Activated CD8-positive, alpha-beta T cell treated with anti-CD3 and anti-CD28 coated beads, Interleukin-2, amount 10 ng/mL, durations not matched to agents 7 days and 5 days (primary cell): ENCODE measurements at places on chromosomes 3 and 15. TPM values are rescaled to one million over a fixed set of nuclear protein-coding genes. Genes with fewer than 3 reads are reported as not detected.

DNA sequence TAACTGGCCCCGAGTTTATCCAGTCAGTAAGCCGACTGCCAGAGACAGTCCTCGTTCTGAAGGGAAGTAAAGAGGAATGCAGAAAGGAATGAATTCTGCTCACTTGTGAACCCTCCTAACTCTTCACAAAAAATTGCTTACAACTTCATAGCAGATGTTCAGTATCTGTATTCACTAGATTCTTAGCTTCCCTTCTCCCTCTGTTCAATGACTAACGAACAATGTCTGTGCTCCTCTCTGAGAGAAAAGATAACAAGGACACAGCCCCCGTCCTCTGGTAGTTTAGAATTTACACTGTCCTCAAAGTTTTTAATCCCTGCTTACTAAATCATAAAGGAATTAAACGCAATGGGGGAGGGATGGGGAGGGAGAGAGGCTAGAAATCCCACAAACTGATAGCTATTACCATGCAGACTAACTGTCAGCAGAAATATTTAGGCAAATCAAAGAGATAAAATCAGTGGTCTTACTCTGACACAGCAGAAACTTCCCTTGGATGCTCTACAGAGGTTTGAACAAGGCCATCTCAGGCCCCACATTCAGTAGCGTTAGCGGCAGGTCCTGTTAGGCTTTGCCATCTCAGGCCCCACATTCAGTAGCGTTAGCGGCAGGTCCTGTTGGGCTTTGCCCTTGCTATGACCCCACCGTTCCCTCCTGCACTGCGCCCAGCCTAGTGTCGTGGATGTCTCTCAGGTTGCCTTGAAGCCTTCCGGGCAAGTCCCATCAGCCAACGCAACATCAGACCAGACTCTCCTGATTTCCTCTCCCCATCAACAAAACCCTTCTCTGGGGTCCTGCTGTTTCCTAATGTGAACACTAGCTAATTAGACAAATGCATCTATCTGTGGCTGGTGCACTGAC, 23.4 kb downstream of the NRROS start:
- peaks cover 32% of the 10 kb centered on the region for H3K36me3 ChIP-seq
- no peak overlapping the region for H3K4me3 ChIP-seq
- no peaks in the 10 kb centered on the region for H3K4me1 ChIP-seq
- no peak overlapping the region for H3K27ac ChIP-seq

- peaks cover 18% of the 10 kb centered on the region for H3K36me3 ChIP-seq
- DNase-seq: peak; percentile 36
- peak overlapping the region; percentile 35 for H3K27ac ChIP-seq
- H3K4me3 ChIP-seq: peak overlapping the region; percentile 55
- H3K4me1 ChIP-seq: peaks cover 72% of the 10 kb centered on the region
Measured at GRCh38 chr15:67150023-67150860, 84.8 kb downstream of the SMAD3 start.

The CHST13 gene
- total RNA-seq: not detected

The CRABP1 gene
- total RNA-seq: not detected

GRCh38 chr3:14301558-14301957, 100.8 kb upstream of the SLC6A6 start:
- H3K4me3 ChIP-seq: no peak overlapping the region
- peaks cover 23% of the 10 kb centered on the region for H3K4me1 ChIP-seq
- no peaks in the 10 kb centered on the region for H3K36me3 ChIP-seq
- H3K27ac ChIP-seq: no peak overlapping the region

GRCh38 chr3:155323063-155323666, 29.7 kb upstream of the STRIT1 start:
- no peak overlapping the region for H3K27ac ChIP-seq
- H3K36me3 ChIP-seq: no peaks in the 10 kb centered on the region
- no peak overlapping the region for H3K4me3 ChIP-seq
- no peaks in the 10 kb centered on the region for H3K27me3 ChIP-seq
- no peaks in the 10 kb centered on the region for H3K4me1 ChIP-seq
- DNase-seq: peak; percentile 45

DNA sequence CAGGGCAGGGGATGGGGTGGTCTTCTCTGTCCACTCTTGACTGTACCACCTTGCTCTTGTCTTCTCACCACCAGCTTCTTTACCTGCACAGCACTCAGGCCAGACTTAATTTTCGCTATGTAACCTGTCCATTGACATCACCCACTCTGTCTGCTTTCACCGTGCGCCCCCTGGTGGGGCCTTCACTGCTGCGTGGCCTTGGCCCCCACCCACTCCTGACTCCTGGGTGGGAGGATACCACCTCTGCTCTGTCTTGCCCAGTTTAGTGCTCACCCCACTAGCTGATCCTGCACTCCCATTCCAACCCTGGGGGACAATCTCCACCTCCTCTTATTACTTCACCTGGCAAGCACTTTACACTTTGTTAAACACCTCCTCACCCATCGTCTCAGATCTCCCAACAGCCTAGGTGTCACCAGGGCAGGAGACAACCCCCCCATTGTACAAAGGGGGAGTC, 17.7 kb downstream of the PTH1R start:
- DNase-seq: peak; percentile 82
- no peak overlapping the region for H3K27ac ChIP-seq
- H3K36me3 ChIP-seq: no peaks in the 10 kb centered on the region
- H3K4me1 ChIP-seq: peaks cover 3% of the 10 kb centered on the region
- H3K4me3 ChIP-seq: no peak overlapping the region

- peaks cover 59% of the 10 kb centered on the region for H3K4me1 ChIP-seq
- peak overlapping the region; percentile 93 for H3K27ac ChIP-seq
- peak; percentile 94 for DNase-seq
- H3K36me3 ChIP-seq: peaks cover 71% of the 10 kb centered on the region
- H3K4me3 ChIP-seq: peak overlapping the region; percentile 82
Measured at GRCh38 chr3:67655364-67656121, 1.1 kb upstream of the SUCLG2 start.

The LDHAL6B gene
- total RNA-seq: not detected

DNA sequence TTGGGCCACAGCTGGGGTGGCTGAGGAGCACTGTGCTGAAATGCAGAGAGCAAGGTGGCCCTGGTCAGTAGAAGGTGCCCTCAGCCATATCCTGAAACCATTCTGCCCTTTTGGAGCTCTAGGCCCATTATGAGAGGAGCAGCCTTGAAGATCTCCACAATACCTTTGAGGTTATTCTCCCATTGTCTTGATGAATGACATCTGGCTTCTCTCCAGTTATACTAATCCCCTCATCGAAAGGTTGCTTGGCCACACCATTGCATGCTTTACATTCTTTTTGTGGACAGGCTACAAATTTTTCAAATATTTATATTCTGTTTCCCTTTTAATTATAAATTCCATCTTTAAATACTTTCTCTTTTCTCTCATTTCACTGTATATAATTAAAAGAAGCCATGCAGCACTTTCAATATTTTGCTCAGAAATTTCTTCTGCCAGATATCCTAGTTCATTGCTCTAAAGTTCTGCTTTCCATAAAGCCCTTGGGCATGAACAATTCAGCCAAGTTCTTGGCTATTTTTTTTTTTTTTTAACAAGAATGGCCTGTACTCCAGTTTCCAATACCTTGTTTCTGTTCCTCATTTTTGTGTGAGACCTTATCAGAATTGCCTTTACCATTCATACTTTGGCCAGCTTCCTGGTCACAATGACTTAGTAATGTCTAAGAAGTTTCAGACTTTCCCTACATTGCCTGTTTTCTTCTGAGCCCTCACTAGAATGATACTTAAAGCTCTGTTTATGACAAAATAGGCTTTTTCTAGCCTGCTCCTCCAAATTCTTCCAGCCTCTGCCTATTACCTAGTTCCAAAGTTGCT, 138.9 kb upstream of the SGO1 start:
- DNase-seq: no peak
- H3K27me3 ChIP-seq: no peaks in the 10 kb centered on the region
- no peaks in the 10 kb centered on the region for H3K36me3 ChIP-seq
- no peak overlapping the region for H3K4me3 ChIP-seq

DNA sequence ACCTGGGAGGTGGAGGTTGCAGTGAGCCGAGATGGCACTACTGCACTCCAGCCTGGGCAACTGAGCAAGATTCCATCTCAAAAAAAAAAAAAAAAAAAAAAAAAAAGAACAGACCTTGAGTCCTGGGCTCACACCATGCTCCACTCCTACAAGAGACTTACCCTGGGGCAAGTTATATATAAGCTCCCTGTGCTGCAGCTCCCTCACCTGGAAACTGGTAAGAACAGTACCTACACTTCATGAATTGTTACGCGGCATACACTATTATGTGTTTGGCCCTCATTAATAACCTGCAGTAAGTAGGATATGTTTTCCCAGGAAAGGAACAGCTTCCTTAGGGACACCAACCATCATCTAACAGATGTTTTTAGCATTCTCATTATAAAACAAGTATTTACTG, 119.6 kb downstream of the FMN1 start:
- H3K27ac ChIP-seq: no peak overlapping the region
- no peaks in the 10 kb centered on the region for H3K4me1 ChIP-seq
- H3K4me3 ChIP-seq: no peak overlapping the region
- no peak for DNase-seq
- no peaks in the 10 kb centered on the region for H3K36me3 ChIP-seq
- H3K27me3 ChIP-seq: peaks cover 3% of the 10 kb centered on the region

DNA sequence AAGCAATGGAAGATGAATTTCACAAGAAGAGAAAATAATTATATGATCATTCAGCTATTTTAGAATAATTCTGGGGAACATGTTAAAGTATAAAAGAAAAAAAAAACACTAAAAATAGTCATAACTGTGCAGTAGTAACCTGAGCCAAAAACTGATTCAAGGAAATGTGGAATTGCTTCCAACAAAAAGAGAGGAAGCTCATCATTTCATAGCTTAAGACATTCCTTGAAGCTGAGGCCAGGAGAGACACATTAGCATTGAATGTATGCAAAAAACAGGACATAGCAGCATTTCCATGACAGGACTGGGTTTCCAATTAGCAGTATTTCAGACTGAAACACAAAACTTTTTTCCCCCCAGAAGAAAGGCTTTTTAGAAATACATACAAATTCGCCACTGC, 27.7 kb upstream of the LRRN1 start:
- no peaks in the 10 kb centered on the region for H3K27me3 ChIP-seq
- H3K27ac ChIP-seq: no peak overlapping the region
- H3K36me3 ChIP-seq: no peaks in the 10 kb centered on the region
- no peak for DNase-seq
- H3K4me3 ChIP-seq: no peak overlapping the region
- no peaks in the 10 kb centered on the region for H3K4me1 ChIP-seq

- H3K4me3 ChIP-seq: no peak overlapping the region
- peaks cover 23% of the 10 kb centered on the region for H3K4me1 ChIP-seq
- DNase-seq: no peak
- H3K36me3 ChIP-seq: peaks cover 13% of the 10 kb centered on the region
- no peak overlapping the region for H3K27ac ChIP-seq
Measured at GRCh38 chr3:143831208-143831607, 17.1 kb downstream of the SLC9A9 start.

The ADGRG7 gene
- 27.0 TPM for total RNA-seq

DNA sequence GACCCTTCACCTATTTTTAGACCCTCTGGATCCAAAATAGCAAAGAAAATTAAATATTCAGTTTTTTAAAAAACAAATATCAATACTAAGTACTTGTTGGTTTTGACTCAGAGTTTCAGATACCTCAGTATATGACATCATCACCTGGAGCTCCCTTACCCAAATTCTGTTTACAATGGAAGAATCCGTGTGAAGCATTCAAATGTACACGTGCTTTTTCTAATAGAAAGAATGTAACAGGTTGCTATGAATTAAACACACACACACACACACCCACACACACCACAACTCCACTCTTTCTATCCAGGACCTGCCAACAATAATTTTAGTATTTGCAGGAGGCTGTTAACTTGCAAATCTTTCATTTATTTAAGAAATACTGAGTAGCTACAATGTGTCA, 221.8 kb downstream of the THRB start:
- no peaks in the 10 kb centered on the region for H3K36me3 ChIP-seq
- no peaks in the 10 kb centered on the region for H3K4me1 ChIP-seq
- no peak overlapping the region for H3K27ac ChIP-seq
- DNase-seq: no peak

The SKOR1 gene
- 0.21 TPM for total RNA-seq

DNA sequence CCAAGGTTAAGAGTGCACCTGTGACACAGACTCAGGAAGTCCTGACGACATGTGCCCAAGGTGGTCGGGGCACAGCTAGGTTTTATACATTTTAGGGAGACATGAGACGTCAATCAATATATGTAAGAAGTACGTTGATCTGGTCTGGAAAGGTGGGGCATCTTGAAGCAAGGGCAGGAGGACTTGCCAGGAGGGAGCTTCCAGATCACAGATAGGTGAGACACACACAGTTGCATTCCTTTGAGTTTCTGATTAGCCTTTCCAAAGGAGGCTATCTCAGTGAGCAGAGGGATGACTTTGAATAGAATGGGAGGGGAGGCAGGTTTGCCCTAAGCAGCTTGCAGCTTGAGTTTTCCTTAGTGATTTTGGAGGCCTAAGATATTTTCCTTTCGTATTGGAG, 257.4 kb downstream of the CGGBP1 start:
- H3K27me3 ChIP-seq: peaks cover 29% of the 10 kb centered on the region
- no peaks in the 10 kb centered on the region for H3K36me3 ChIP-seq
- no peak overlapping the region for H3K27ac ChIP-seq
- no peak for DNase-seq
- H3K4me3 ChIP-seq: no peak overlapping the region

The FNDC3B gene
- total RNA-seq: 11.5 TPM

The CD80 gene
- total RNA-seq: 19.1 TPM

The CLDN16 gene
- total RNA-seq: not detected

The EAF1 gene
- 31.3 TPM for total RNA-seq

- peaks cover 7% of the 10 kb centered on the region for H3K36me3 ChIP-seq
- peaks cover 53% of the 10 kb centered on the region for H3K4me1 ChIP-seq
- H3K4me3 ChIP-seq: no peak overlapping the region
- no peak for DNase-seq
- no peaks in the 10 kb centered on the region for H3K27me3 ChIP-seq
Measured at GRCh38 chr3:187931101-187931500, 185.8 kb upstream of the BCL6 start.

GRCh38 chr3:185930393-185931107, 7.3 kb downstream of the TRA2B start:
- DNase-seq: no peak
- peaks cover 84% of the 10 kb centered on the region for H3K4me1 ChIP-seq
- peaks cover 90% of the 10 kb centered on the region for H3K36me3 ChIP-seq

The NR2E3 gene
- total RNA-seq: not detected

The SH3BP5 gene
- total RNA-seq: 15.0 TPM

The CACNA1D gene
- 0.31 TPM for total RNA-seq

DNA sequence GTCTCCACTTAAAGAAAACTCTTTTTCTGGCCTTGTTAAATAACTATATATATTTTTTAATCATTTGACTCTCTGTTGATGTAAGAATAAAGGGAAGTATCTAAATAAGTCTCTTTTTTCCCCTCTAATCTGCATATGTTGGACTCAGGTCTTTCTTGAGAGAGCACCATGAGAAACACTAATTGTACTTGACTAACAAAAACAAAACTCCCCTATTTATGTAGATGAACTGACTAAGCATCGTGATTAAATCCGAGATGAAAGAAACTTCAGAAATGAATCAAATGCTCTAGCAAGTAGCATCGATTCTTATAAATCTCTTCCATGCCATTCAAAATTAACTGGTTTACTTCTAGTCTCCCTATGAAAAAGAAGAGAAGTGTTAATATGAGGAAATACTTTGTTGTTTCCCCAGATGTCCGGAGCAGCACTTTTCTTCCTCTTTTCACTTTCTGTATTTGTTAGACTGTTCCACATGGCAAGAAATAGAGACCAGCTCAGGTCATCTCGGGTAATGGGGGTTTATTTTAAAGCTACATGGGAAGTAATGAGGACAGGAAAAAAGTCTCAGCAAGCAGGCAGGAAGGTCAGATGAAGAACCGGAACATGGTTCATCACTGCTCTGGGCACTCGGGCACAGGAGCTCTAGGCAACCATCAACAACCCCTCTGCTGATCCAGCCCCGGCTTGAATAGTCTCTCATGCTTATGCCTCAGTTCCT, 288.3 kb downstream of the CNTN6 start:
- DNase-seq: no peak
- no peaks in the 10 kb centered on the region for H3K4me1 ChIP-seq
- no peak overlapping the region for H3K4me3 ChIP-seq
- no peaks in the 10 kb centered on the region for H3K27me3 ChIP-seq
- H3K27ac ChIP-seq: no peak overlapping the region
- no peaks in the 10 kb centered on the region for H3K36me3 ChIP-seq
